ENCODE measurements at places on chromosomes 2 and 18. TPM values are rescaled to one million over a fixed set of nuclear protein-coding genes. Genes with fewer than 3 reads are reported as not detected.

The BARD1 gene
- 20.5 TPM for polyA plus RNA-seq

- no peak for DNase-seq
Observed at GRCh38 chr18:50578651-50579050, 18.8 kb downstream of the MAPK4 start.

DNA sequence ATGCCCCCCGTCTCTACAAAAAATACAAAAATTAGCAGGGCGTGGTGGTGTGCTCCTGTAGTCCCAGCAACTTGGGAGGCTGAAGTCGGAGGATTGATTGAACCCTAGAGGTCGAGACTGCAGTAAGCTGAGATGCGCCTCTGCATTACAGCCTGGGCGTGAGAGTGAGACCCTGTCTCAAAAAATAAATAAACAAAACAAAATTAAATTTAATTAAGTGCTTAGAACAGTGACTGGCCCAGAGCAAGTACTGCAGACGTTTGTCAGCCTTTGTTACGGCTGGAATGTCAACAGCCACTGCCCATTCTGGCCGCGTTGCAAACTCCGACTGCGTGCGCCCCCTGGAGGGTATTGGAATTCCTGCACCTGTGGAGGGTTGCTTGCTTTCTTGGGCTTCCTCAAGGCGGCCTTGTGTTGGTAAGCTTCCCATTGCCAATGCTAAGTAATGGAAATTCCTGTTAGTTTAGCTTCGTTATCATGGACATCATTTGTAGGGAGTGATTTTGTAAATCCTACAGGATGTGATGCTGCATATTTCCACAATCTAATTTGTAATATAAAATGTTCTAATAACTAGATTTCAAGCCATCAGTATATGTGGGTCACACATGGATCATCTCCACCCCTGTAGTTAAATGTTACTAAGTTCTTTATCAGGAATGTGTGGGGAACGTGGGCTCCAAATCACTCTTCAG is 15.9 kb upstream of the ATP6V1B1 start:
- DNase-seq = peak; percentile 59

GRCh38 chr18:3119401-3120341 is 100.1 kb downstream of the MYOM1 start:
- no peak for DNase-seq

The TSPYL6 gene
- 0.09 TPM for polyA plus RNA-seq

DNA sequence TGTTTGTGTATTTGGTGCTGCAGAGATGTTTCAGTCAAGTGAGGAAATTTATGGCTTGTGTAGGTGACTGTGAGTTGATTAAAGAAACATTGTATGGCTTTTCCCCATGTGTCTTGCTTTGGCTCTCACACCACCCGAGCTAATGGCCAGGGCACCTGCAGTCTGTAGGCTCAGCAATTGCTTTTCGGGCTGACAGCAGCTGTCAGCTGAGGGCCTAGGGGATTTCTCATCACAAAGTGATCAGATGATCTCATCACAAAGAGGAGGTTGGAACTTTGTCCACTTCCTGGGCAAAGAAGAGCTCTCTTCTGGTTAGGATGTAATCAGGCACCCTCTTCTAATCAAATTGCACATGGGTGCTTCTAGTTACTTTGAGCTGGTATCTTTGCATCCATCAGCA is 632.2 kb downstream of the SLC4A3 start:
- no peak for DNase-seq

DNA sequence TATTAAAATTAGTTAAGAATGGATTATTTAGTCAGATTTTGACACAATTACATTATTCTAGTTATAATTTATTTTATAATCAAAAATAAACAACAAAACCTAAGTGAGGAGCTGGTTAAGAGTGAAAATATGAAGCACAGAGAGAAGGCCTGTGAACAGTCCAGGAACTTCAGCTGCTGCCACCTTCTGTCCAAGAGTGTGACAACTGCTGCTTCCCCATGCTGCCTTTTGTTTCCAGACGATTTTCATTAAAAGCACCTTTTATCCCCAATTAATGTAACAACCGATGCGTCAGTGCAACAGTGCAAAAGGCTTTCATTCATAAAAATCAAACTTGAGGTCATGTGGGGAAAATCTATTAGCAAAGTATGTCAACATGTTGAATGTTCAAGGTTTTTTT is 363.6 kb downstream of the CTNNA2 start:
- DNase-seq = no peak

The CNGA3 gene
- polyA plus RNA-seq = 0.06 TPM

DNA sequence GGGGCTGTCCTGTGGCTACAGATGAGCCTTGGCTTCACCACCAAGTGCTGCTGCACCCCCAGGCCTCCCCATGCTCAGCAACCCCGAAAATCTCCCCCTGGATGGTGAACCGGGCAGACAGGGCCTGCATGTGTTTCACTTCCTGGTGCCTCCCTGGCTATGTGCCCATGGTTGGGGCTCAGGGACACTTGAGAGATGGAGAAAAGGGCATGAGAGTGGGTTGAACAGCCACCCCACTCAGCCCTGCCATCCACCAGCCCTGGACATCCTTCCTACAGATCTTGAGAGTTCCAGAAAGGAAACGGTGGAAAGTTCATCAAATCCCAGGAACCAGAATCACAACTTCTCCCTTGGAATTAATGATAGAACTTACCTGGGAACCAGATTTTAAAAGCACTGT is 74.7 kb upstream of the TEX51 start:
- no peak for DNase-seq

DNA sequence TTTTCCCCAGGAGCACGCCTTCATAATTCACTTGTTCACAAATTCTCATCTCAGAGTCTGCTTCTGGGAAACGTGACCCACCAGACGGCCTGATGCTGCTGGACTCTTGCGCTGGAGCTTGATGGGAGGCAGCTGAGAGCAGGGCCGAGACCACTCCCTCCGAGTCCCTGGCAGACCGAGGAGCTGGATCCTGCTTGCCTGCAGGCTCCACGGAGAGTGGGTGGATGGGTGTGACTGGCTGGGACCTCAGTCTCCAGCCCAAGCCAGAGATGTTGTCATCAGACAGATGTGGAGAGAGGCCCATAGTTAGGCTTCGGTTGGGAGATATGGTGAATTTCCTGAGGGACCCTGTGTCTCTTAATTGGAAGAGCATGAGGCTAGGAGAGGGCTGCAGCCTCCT is 76.4 kb downstream of the TSN start:
- DNase-seq = no peak

The UGT1A4 gene
- polyA plus RNA-seq = not detected

- DNase-seq = no peak
Observed at GRCh38 chr2:199704358-199705238, 146.4 kb downstream of the FTCDNL1 start.

- no peak for DNase-seq
Observed at GRCh38 chr2:27884601-27885000, 5.6 kb downstream of the RBKS start.

DNA sequence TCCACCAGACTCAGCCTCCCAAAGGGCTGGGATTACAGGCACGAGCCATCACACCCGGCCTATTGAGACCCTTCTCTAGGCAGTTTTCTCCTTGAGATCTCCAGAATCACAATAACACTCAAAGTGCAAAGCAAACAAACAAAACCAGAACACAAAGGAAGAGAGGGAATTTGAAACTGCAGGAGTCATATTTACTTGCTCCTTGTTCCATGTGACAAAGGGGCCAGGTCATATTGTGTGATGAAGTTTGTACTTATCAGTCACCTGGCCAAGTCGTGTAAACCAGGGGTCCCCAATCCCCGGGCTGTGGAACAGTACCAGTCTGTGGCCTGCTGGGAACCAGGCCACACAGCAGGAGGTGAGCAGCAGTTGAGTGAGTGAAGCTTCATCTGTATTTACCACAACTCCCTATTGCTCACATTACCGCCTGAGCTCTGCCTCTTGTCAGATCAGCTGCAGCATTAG is 26.5 kb downstream of the SCYGR8 start:
- no peak for DNase-seq

DNA sequence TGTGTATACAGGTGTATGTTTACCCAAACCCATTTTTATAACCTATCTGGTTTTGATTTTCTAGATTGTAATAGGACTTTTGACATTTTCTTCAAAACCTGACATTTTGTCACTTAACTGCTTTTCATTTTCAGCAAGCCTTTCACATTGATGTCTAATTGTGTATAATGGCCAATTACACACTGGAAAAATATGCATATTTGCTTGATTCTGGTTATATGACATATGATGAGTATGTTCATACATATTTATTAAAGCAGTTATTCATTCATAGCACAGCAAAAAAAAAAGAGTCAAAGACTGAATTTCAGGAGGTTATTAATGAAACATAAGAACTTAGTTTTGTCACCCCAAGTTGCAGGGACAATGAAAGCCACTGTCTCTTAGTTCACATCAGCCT is 307.7 kb upstream of the TNP1 start:
- no peak for DNase-seq

DNA sequence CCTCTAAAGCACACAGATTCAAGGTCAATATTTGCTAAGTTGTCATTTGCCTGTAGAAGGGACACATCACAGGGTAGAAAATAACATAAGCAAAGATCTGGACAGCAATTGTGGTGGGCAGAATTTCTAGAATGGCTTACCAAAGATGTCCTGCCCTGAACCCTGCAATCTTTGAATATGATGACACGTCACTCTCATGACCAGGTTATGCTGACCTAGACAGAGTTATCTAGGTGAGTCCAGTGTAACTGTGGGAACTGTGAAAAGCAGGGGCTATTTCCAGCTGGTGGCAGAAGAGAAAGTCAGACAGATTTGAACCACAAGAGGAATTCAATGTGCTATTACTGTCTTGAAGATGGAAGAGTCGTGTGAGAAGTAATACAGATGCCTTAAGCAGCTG is 112.3 kb upstream of the CNGA3 start:
- DNase-seq = no peak

The XDH gene
- 0.37 TPM for polyA plus RNA-seq

DNA sequence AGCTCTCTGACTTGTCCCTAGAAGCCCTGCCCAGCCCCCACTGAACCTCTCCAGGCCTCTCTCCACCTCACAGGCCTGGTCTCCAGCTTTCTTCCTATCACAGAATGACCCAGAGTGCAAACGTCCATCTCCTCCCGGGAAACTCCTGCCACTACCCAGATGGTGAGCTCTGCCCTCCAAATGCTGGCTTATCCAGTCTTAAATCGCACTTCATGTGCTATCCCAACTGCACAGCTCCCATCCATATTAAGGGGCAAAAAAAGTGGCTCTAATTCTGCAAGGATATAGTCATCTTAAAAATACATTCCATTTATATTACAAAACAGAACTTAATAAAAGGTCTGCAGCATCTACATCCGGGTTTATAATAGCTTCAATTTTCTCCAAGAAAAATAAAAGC is 70.8 kb upstream of the CDC42EP3 start:
- DNase-seq = no peak

The TUBB6 gene
- polyA plus RNA-seq = 81.9 TPM

GRCh38 chr2:590214-591175 is 86.7 kb downstream of the TMEM18 start:
- DNase-seq = no peak

The STRN gene
- polyA plus RNA-seq = 26.5 TPM

DNA sequence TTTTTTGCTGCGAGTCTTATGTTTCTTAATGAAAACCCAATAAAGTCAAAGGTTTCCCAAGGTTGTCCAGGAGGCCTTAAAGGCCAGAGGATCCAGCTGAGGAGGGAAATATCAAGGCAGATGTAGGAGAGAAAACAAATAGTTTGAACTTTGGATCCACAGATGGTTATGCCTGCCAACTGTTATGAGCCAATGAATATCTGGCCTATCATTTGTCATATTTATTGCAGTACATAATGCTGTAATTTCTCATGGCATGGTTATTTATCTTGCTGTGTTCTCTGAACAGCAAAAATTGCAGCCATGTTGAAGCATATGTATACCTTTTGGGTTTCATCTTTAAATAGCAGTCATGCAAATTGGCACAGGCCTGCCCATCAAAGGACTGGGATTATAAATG is 38.2 kb upstream of the CAVIN2 start:
- DNase-seq = no peak

- peak; percentile 62 for DNase-seq
Observed at GRCh38 chr2:166180951-166181812, 53.4 kb upstream of the SCN1A start.

The CYTIP gene
- polyA plus RNA-seq = 1.2 TPM

GRCh38 chr18:7957297-7957696 is 390.2 kb downstream of the PTPRM start:
- DNase-seq = no peak

DNA sequence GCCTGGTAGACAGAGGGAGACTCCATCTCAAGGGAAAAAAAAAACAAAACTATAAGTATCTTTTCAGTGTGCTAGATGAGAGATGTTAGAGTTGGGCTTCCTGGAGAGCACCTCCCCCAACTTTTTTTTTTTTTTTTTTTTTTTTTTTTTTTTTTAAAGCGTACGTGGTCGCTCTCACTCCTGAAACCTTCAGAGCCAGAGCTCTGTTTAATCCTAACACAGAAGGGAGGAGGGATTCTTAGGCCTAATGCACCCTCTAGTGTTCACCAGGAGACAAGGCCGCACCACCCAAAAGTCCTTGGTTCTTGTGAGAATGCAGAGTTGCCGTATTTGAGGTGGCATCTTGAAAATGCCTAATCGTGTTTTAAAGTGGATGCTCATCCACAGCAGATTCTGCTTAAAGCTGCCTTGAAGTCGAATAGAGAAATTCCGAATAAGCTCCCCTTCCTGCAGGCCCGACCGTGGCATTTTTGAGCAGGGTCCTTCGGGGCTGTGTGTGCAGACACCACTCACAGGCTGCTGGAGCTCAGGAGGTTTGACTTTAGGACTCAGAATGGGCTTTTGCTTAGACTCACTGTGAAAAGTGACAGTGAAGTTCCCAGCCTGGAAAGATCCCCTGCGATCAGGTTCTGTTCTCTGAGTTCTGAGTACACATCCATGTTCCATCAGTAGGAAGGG is 252.6 kb downstream of the AGAP1 start:
- DNase-seq = peak; percentile 65

GRCh38 chr18:21739604-21740537 is 721 bp upstream of the MIB1 start:
- DNase-seq = peak; percentile 36

DNA sequence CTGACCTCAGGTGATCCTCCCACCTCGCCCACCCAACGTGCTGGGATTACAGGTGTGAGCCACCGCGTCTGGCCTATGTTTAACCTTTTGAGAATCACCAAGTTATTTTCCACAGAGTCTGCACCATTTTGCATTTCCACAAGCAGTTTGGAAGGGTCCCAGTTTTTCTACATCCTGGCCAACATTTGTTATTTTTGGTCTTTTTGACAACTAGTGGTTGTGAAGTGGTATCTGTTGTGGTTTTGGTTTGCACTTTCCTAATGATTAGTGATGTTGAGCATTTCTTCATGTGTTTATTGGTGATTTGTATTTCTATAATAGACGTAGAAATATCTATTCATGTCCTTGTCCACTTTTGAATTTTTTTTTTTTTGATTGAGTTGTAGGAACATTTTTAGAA is 67.9 kb downstream of the BIRC6 start:
- no peak for DNase-seq

DNA sequence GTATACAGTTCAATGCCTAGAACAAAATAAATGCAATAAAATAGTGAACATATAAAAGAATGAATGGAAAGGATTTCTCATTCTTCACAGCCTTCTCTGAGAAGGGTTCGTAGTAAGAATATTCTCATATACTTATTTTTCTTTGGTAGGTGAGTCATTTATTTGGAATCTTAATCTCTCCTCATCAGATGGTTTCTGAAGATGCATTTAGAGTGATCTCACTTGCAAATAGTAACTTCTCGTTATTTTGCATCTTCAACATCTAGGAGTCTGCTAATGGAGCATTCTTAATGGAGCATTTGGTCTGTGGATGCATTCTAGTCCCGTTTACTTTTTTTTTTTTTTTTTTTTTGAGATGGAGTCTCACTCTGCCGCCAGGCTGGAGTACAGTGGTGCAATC is 3.9 kb downstream of the UBXN4 start:
- no peak for DNase-seq
